ENCODE measurements at places on chromosomes 4 and X.

- DNase-seq = no peak
Observed at GRCh38 chr4:28225689-28226353, 1365.2 kb downstream of the STIM2 start.

- DNase-seq = no peak
Observed at GRCh38 chrX:48497871-48498270, 10.9 kb upstream of the PORCN start.

DNA sequence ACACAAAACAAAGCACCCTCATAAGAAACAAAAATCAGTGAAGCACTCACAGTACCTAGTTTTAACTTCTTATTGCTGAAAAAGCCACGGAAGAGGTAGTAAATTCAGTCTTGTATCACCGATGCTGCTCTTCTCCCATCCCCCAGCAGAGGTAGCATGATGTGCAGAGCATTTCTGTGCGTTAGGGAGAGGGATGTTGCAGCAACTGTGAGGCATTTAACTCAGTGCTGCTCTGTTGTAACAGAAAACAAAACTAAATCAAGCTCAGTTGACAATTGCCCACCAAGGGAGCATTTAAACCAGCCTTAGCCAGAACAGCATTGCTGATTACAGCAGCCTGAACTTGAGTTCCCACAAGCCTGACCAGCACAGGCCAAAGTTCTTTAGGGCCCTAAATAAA, 1279.7 kb upstream of the ADGRL3 start:
- no peak for DNase-seq

DNA sequence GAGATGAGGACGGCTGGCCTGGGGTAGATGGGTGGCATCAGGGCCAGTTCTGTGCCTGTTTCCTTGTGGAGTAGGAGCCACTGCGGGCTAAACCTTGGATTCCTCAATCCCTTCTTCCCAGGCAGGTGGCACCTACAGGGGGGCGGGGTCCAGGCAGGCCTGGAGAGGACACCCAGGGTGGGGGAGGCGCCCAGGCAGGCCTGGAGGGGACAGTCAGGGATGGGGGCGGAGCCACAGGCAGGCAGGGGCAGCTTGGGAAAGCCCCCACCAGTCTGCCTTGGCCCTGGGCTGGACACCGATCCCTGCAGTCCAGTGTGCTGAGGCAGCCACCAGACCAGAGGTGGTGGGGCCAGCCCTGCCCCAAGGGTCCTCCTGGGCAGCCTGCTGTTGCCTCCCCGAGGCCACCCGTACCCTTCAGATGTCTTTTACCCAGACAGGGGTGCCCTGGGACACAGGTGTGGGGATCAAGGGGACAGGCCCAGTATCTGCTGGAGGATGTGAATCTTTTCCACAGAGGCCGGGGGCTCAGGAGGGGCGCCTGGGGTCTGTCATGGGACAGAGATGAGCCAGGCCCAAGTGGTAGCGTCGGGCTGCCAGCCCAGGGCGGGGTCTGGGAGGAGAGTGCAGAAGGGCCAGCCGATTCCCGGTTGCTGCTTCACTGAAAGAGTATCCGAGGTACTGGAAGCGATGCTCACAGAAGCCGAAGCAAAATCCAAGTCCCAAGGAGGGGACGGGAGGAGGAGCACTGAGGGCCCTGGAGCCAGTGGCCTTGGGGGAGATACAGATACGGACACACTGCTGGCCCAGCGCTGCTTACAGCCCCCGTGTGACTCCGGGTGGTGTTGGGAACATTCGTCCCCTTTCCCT, 34.5 kb downstream of the LRPAP1 start:
- no peak for DNase-seq

DNA sequence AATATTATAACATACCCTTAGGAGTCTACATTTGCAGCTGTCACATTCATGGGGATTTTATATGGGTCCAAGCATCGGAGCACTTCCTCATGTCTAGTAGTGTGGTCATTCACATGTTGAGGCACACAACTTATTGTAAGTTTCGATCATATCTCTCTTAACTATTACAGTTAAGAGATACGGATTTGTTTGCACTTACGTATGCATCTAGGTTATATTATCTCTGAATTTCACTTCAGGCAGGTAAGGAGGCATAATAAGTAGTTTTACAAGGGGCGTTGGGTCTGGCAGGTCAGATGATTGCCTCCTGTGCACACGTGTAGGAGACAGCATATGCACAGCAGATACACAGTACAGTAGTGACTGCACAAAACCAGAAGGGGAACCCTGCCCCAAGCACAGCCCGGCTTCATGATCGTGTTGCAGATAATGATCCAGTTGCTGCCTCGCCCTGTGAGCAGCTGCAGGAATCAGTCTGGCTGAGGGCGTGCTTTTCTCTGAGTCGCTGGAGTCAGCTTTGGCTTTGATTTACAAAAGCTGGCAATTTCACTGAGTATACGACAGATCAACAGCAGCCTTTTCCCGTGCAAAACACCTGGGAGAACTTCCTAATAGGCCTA, 302.9 kb upstream of the GATB start:
- no peak for DNase-seq

GRCh38 chr4:4693258-4693657, 151.4 kb upstream of the STX18 start:
- no peak for DNase-seq

DNA sequence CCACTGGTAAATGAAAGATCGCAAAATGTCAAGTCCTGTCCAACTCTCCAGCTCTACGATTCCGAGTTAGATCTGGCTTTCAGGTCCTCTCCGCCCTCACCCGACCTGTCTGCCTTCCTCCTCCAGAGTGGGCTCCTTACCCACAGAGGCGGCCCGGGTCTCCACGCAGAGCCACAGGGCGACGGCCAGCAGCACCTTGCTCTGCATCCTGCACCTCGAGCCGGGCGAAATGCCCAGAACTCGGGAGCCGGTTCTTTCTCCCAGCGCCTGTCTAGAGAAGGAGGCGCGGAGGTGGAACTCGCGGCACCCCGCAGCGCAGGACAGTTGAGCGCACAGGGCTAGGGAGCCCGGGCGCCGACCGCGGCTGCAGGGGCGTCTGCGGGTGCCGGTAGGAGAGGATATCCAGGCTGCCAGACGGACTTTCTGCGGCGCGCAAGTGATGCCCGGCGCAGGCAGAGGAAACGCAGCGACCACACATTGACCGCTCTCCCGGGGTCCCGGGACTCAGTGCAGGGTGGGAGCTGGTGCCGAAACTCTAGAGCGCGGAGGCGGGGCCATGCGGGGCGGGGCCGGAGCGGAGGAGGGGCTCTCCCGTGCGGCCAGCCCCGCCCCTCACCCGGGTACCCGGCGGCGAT, at the start of gene KDR:
Gene KDR (minus strand): TSS at position 509 of the 635 bp plus-strand sequence. CDS start 302 bp downstream, at position 207.
- DNase-seq = peak; percentile 2

GRCh38 chrX:136784231-136784630, 3.5 kb upstream of the ARHGEF6 start:
- DNase-seq = no peak

DNA sequence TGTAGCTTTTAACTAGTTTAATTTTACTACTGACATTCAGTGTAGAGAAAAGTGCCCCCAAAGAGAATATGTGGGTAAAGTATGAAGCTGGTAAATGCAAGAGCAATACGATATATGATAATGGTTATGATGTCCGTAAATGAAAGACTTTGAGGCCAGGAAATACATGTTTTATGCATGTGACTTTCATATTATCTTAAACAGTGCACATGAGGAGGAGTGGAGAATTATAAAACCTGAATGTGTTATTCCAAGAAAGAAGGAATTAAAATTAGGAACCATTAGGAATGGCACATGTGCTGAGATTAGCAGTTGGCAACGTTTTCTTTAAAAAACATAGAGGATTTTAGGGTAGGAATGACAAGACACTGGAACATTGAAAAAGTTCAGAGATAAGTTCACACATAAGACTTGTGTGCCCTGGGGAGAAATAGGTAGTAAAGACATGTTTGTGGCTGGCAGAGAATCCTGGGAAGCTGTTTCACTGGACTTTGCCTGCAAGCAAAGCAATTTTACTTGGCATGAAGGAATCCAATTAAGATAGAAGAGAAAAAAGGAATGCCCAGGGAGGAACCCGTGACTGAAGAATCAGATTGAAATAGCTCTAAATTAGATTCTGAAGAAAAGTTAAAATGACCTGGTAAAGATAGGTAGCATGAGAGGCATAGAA, 20.0 kb downstream of the GK start:
- no peak for DNase-seq

GRCh38 chrX:132059973-132060540, 37.0 kb downstream of the STK26 start:
- DNase-seq = no peak

GRCh38 chr4:110367156-110367555, 108.8 kb upstream of the ENPEP start:
- DNase-seq = no peak

DNA sequence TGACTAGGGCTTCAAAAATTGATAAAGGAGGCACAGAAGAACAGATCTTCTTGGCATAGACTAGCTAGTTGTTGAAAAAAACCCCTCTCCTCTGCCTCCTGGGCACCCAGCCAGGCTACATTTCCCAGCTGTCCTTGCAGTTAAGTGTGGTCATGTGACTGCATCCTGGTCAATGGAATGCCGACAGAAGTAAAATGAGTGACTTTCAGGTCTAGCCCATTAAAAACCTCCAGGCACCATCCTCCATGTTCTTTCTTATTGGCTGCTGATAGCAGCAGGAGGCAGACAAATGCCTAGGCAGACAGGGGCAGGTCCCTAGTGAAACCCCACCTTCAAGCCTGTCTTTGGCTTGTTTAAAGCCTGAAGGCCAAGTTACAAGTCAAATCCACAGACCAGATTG, 35.3 kb downstream of the ATXN3L start:
- no peak for DNase-seq

GRCh38 chr4:15694431-15694830, 8.4 kb upstream of the BST1 start:
- DNase-seq = no peak

GRCh38 chr4:160350944-160351343, 1248.1 kb downstream of the RAPGEF2 start:
- DNase-seq = no peak

DNA sequence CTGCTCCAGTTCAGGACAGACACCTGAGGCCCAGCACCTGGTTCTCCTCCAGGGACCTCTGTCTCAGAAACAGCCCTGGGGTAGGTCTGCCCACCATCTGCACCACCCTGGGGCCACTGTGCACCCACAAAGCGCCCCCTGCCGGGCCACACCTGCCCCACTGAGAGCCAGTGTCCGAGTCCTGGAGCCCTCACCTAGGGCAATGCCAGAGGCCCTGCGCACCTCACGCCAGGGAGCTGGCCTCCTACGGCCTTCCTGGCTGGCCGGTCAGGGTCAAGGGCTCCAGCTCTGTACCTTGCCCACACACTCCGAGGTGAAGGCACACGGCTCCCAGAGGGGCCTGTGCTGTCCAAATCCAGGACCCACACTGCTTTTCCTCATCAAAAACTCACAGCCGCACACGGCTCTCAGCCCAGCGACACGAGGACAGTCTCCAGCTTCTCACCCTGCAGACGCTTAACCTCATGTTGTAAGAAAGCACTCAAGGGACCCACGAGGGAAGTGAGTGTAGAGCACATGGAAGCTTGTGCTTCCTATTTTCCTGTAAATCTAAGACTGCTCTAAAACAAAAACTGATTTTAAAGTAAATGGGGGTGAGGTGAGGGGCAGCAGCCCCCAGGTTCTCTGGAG, 5.4 kb downstream of the CTBP1 start:
- DNase-seq = no peak

DNA sequence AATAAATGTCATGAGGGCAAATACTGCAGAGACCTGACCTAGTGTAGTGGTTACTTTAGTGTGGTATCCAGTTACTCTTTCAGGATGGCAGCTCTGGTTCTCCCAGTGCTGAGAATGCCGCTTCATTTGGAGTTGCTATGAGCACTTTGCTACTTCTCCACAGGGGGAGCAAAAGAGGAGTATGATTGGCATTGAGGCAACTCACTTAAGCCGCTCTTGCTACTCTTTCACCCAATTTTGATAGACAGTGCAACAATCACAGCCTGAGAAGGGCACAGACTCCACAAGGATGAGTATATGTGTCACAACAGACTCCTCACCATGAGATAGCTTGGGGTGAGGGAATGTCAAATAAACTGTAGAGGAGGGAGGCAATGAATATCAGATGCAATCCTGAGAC, 81.2 kb downstream of the NPY1R start:
- no peak for DNase-seq

- no peak for DNase-seq
Observed at GRCh38 chr4:187141101-187141500, 417.4 kb upstream of the FAT1 start.

DNA sequence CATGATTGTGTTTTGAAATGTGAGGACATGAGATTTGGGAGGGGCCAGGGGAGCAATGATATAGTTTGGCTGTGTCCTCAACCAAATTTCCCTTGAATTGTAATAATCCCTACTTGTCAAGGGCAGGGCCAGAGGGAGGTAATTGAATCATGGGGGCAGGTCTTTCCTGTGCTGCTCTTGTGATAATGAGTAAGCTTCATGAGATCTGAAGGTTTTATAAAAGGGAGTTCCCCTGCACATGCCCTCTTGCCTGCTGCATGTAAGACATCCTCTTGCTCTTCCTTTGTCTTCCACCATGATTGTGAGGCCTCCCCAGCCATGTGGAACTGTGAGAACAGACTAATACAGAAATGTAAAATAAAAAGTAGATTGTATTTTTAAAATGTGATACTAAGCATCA, 1294.9 kb downstream of the ADGRL3 start:
- no peak for DNase-seq

GRCh38 chr4:128565565-128566186, 243.8 kb upstream of the JADE1 start:
- no peak for DNase-seq
